NCI-H187 (cell line): ENCODE measurements at places on chromosomes 16 and 17.

GRCh38 chr16:66299349-66299748 is 67.1 kb upstream of the CDH5 start:
- no peak for DNase-seq

GRCh38 chr16:9670033-9670432 is 512.2 kb downstream of the GRIN2A start:
- DNase-seq, result no peak

DNA sequence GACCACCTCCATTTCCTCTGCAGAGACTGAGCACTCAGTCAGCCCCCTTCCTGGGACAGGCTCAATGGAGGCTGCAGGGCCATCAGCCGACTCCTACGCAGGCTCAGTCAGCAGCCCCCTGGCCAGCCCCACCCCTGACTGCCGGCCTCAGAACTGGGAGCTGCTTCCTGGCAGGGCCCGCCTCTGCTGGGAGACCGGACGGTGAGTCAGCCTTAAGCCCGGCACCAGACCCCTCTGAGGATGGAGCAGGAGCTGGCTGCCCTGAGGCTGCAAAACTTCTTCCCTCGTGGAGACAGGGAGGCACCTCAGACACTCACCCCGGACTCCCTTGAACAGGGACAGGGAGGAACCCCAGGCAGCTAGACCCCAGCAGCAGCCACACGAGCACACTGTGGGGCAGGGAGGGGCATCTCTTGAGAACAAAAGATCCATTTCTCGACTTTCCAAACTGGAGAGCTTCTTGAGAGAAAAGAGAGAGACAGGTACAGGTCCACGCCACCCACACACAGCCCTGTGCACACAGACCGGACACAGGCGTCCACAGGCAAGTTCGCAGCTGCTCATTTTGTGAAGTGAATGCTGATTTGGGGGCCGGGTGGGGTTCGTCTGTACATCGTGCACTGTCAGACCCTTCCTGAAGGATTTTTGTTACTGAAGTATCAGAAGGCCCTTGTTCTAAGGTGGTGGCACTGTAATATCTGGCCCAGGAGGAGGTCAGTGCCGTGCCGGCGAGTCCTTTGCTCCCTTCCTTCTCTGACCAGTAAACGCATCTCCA is 1.3 kb upstream of the TUBB3 start:
- DNase-seq, result no peak

- DNase-seq, result peak; percentile 45
Measured at GRCh38 chr17:16521070-16521727, 29.2 kb upstream of the LRRC75A start.

DNA sequence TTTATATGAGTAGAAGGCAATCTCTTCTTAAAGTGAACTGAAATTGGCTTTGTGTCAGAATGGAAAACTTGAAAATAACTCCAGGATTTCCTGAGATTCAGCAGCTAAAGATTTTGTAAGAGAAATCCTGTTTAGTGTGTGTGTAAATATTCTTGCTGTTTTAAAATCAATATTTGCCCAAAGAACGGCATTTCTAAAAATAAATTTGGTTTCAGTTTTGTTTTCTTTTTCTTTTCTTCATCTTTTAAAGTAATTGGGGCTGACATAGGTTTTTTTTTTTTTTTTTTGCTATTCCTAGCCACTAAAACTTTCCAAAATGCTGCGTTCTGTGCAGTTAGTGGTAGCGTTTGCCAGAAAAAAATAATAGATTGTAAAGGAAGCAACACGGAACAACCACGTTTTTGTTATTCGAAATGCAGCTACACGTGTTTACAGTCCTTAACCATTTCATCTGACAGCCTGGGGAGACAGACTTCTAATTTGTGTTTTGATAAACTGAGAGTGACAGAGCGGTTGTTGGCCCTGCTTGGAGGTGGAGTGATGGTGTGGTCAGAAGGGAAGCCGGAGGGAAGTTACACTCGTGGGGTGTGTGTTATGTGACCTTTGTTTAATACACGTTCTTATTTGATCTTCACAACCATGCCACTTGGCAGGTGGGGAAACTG is 21.6 kb upstream of the SMPD3 start:
- DNase-seq, result no peak

DNA sequence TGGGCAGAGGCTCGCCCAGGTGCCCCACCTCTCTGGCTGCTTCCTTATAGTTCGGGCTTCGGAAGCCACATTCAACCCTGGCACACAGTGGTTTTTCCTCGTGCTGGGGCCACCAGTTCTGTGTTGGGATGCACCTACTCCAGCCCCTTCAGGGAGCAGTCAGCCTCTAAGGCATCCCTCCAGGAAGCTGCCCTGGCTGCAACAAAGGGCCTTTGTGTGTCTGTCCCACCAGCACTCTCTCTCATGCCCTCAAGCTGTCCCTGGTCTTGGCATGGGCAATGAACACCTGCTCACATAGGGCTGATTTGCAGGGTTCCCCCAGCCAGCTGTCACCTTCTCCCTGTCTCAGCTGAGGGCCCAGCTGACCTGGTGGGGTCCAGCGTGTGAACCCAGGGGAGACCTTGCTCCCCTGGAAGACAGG is 754 bp upstream of the NOXO1 start:
- DNase-seq, result no peak

DNA sequence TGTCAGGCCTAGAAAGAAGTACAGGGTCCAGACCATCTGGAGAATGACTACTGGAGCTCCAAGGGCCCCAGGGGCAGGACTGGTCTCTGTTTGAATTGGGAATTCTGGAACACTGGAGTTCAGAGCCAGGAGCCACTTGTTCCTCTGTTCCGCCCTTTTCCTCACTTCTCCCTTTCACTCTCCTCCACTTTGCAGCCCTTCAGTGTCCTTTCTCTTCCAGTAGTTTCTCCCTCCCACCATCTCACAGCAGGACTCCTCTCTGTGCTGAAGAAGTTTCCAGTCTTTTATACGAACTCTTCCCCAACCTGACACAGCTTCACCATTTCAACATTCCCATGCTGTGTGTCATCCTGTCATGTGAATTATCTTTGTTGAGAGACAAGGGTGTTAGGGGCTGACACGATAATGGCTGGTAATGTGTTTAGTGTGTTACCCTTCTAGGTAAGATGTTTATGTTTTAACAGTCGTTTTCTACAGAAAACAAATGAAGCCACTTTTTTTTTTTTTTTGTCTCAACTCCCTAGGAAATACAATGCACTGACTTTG is 180.3 kb upstream of the MYOCD start:
- no peak for DNase-seq

GRCh38 chr16:87098361-87098760 is 218.8 kb downstream of the C16orf95 start:
- no peak for DNase-seq

GRCh38 chr17:78317794-78318400 is 42.0 kb downstream of the SOCS3 start:
- DNase-seq, result no peak

GRCh38 chr16:11100239-11100750 is 155.7 kb downstream of the SOCS1 start:
- no peak for DNase-seq

DNA sequence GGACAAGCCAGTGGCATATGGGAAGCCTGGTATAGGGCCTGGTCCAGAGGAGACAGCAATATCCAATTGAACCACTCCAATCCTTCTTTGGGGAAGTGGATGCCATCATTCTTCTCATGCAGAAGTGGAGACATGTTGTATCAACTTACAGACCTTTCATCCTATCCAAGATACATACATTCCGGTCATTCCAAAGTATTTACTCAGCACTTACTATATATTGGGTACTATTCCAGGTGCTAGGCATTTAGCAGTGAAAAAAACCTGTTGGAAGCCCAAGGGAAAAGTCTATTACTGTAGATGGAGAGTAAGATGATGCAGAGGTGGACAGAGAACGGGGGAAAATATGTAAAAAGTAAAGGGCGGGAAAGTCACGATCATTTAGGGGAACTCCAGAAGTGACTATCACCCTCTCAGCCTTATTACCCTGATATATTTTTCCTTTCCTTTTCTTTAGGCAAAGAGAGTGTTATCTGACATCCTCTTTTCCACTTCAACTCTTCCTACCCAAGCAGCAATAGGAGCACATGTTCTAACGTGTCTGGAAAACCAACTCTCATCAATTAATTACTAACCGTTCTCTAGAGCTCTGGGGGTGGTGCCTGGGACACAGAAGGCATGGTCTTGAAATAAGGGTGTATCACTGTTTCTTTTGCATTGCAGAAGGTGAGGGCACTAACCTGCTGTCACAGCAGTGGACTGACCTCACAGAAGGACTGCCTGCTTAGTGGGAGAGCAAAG is 210.1 kb upstream of the MAF start:
- no peak for DNase-seq

DNA sequence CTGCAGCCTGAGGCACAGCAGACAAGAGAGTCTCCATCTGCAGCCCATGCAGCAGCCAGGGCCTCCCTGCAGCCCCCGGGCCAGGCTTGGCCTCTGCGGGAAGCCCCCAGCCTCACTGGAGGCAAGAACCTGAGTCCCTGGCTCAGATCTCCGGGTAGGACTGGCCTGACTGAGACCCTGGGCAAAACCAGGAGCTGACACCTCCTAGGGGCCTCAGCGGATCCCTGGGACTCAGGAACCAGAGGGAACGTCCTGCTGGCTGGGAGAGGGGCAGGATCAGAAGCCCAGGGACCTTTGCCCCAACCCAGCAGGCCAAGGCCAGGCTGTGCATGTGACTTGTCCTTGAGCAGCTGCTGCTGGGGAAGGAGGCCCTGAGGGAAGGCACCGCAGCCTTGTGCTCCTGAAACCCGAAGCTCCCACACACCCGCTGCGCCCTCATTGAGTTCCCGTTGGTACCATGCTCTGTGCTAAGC is 1.7 kb upstream of the PRSS21 start:
- DNase-seq, result no peak

DNA sequence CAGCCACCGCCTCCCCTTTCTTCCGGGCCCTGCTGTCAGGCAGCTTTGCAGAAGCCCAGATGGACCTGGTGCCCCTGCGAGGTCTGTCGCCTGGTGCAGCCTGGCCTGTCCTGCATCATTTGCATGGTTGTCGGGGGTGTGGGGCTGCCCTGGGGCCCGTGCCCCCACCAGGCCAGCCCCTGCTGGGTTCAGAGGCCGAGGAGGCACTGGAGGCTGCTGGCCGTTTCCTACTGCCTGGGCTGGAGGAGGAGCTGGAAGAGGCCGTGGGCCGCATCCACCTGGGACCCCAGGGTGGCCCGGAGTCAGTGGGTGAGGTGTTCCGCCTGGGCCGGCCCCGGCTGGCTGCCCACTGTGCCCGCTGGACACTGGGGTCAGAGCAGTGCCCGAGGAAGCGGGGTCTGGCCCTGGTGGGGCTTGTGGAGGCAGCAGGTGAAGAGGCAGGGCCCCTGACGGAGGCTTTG is 5.5 kb upstream of the TGFB1I1 start:
- DNase-seq, result no peak

- DNase-seq, result no peak
Measured at GRCh38 chr17:77460514-77461046, 319.8 kb downstream of the SEC14L1 start.

DNA sequence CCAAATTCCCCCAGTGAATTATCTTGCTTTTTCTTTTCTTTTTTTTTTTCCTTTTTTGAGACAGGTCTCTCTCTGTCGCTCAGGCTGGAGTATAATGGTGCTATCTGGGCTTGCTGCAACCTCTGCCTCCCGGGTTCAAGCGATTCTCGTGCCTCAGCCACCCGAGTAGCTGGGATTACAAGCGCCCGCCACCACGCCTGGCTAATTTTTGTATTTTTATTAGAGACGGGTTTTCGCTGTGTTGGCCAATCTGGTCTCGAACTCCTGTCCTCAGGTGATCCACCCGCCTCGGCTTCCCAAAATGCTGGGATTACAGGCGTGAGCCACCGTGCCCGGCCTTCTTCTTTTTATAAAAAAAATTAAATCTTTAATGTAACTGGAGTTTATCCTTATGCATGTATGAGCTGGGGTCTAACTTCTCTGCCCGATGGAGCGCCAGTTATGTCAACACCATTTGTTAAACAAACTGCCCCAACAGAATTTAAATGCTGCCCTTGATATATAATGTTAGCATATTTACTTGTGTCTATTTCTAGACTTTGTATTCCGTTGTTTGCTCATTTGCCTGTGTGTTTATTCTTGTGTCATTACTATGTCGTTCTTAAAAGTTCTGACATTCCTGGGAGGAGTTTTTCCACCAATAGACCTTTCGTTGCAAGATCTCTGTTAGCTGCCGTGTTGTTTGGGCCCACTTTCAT is 535 bp upstream of the AURKB start:
- DNase-seq, result no peak
